GM23338 (cell line): ENCODE measurements at places on chromosomes 3 and 15. TPM values are rescaled to one million over a fixed set of nuclear protein-coding genes. Genes with fewer than 3 reads are reported as not detected.

The STAC gene
- 17.1 and 22.9 TPM in 2 replicates for total RNA-seq

The TTLL13 gene
- not detected in 2 replicates for total RNA-seq

The PEX11A gene
- total RNA-seq: 4.5 and 4.8 TPM in 2 replicates

The EFL1 gene
- total RNA-seq: 46.4 and 58.7 TPM in 2 replicates

The HHLA2 gene
- total RNA-seq: not detected in 2 replicates

The KCNH8 gene
- total RNA-seq: 2.0 and 3.4 TPM in 2 replicates

The KNL1 gene
- 43.2 and 46.2 TPM in 2 replicates for total RNA-seq

The GOLGA8Q gene
- not detected in 2 replicates for total RNA-seq

The ADGRG7 gene
- total RNA-seq: not detected in 2 replicates

The EXOG gene
- total RNA-seq: 7.9 and 11.3 TPM in 2 replicates

The FSTL1 gene
- total RNA-seq: 258 and 272 TPM in 2 replicates

DNA sequence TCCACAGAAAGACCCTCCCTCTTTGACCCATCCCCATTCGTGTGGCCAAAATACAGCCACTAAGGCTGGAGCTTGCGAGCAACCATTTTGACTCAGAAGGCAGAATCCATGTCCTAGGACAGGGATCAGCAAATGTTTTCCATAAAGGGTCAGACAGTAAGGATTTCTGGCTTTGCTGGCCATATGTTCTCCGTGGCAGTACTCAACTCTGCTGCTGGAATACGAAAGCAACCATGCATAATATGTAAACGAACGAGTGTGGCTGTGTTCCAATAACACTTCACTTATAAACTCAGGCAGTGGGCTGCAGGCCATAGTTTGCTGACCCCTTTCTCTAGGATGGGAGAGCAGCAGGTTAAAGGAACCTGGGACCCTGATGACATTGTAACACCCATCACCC lies 77.6 kb upstream of the WNT5A start:
- DNase-seq: no peak

- DNase-seq: no peak
Measured at GRCh38 chr3:71509066-71509465, 74.5 kb downstream of the FOXP1 start.

GRCh38 chr15:101093958-101094357 lies 157.9 kb downstream of the CHSY1 start:
- DNase-seq: no peak

DNA sequence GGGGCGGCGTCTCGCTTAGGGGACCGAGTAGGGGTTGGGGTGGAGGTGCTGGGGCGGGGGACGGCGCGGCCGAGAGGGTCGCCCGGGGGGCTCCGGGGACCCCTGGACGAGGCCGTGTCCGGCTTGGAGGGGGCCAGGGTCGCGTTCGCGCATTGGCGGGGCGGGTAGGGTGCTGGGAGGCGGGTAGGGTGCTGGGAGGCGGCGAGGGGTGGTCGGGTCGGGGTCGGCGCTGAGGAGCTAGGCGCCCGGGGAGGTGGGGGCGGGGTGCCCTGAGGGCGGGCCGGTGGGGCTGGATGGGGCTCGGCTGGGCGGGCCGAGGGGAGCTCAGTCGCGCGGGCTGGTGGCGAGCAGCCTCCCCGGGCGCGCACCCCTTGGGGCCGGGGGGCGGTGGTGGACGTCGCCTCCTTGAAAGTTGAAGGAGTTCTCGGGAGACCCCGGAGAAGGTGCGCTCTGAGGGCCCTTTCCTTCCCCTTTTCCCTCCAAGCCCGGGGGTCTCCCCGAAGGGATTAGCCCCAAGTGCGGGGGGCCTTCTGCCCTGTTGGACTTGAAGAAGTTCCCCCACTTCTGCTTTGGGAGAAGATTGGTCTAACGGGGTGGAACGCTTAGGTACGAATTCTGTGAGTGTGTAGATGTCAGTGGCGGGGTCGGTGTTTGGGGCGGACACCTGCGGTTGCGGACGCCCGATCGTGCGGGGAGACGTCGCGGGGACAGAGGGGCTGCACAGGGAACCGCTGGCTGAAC lies 543 bp downstream of the MEF2A start:
- DNase-seq: peak; percentile 39

DNA sequence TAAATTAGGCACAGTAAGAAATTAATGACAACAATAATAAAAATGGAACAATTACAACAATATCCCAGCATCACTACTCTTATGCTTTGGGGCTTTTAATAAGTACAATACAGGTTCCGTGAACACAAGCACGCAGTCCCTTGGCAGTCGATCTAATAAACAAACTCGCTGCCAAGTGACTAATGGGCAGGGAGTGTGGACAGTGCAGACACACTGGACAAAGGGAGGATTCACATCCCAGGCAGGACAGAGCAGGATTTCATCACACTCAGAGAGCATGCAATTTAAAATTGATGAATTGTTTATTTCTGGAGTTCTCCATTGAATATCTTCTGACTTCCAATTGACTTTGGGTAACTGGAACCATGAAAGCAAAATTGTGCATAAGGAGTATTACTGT lies 524.1 kb upstream of the CFAP20DC start:
- DNase-seq: no peak

- DNase-seq: peak; percentile 46
Measured at GRCh38 chr3:45992821-45993221, 2.8 kb downstream of the FYCO1 start.

DNA sequence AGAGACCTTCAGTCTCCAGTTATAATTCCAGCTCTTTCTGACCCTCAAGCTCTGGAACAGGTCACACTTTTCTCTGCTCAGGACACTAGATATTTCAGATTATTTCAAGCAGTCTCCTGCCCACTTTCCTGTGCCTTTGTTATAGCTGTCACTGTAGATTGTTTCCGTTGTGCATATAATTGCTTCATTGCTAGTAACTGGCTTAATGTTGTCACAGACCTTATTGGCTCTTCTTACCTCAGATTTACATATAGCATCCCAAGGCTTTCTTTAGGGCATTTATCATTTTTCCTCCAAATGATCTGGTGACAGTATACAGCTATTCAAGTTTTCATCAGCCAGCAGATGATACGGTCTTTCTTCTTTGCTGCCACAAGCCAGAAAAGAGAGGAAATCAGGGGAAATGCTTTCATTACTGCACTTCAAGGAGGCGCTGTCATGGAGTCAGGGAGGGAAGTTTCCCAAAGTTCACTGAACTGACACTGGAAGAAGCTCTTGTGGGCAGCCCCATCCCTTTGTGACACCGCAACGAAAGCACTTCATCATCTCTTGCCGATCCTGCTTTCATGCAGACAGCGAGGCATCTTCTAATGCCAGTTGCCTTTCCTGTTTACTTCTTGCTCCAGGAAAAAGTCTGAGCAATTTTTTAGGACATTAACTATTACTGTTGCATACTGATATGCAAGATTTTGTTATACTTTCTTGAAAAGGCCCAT lies 181.9 kb downstream of the CDIN1 start:
- no peak for DNase-seq

- no peak for DNase-seq
Measured at GRCh38 chr3:19945969-19946831, 697 bp upstream of the RAB5A start.

- DNase-seq: no peak
Measured at GRCh38 chr3:140034058-140034457, 99.1 kb downstream of the CLSTN2 start.

DNA sequence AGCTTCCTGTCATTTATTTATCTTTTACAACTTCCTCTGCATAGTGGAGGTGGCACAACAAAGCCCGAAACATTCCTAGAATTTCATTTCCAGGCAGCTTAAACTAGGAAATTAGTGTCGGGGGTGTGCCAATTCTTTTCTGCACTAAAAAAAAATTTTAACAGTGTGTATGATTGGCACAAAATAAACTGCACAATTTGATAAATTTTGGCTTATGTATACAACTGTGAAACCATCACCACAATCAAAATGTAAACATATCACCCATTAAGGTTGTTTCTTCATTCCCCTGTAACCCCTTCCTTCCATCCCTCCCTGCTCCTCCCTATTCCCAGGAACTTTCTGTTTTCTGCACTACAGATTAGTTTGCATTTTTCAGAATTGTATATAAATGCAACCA lies 54.7 kb downstream of the RPL39L start:
- DNase-seq: peak; percentile 12

- no peak for DNase-seq
Measured at GRCh38 chr15:88113613-88114308, 142.8 kb downstream of the NTRK3 start.

GRCh38 chr3:63207066-63207590 lies 71.0 kb upstream of the SYNPR start:
- DNase-seq: no peak

DNA sequence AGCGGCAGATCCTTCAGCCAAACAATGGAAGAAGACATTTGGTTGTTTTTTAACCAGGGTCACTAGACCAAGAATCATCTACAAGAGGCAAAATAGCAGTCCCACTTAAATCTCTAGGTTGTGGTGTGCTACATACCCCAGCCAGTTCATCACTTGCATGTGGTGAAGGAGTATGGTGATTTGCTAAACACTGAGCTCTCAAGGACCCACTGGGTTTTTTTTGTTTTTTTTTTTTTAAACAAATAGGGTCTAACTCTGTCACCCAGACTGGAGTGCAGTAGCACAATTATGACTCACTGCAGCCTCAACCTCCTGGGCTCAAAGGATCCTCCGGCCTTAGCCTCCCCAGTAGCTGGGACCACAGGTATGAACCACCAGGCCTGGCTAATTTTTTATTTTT lies 508.0 kb downstream of the FOXP1 start:
- no peak for DNase-seq

DNA sequence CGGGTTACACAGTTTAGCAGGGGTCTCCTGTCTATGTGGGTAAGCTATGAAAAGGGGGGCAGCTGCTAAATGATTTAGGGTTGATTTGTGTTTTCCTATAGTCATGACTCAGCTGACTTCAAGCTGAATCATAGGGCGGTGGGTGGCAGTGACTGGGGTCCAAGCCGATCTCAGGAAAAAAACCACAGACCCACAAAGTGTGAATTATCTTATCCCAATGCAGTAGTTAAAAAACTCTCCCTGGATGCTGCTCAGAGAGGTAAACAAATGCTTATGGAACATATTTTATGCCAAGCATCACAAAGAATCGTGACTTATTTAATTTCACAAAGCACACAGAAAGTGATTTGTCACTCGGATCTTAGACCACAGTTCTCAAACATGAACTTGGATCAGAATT lies 18.4 kb upstream of the TOPAZ1 start:
- DNase-seq: no peak

- DNase-seq: no peak
Measured at GRCh38 chr3:50177346-50177745, 14.1 kb upstream of the GNAT1 start.

GRCh38 chr3:38000242-38000916 lies 9.8 kb downstream of the VILL start:
- no peak for DNase-seq

- DNase-seq: peak; percentile 42
Measured at GRCh38 chr3:99817047-99817436, 620 bp upstream of the CMSS1 start.
